ENCODE measurements at places on chromosomes 7 and 10.
A peak's percentile ranks its signal among the peaks of the same experiment; 100 is the strongest.

GRCh38 chr7:52462474-52462873 is 573.0 kb upstream of the POM121L12 start:
- DNase-seq: no peak

- no peak for DNase-seq
Observed at GRCh38 chr7:31761646-31762045, 74.6 kb downstream of the PPP1R17 start.

DNA sequence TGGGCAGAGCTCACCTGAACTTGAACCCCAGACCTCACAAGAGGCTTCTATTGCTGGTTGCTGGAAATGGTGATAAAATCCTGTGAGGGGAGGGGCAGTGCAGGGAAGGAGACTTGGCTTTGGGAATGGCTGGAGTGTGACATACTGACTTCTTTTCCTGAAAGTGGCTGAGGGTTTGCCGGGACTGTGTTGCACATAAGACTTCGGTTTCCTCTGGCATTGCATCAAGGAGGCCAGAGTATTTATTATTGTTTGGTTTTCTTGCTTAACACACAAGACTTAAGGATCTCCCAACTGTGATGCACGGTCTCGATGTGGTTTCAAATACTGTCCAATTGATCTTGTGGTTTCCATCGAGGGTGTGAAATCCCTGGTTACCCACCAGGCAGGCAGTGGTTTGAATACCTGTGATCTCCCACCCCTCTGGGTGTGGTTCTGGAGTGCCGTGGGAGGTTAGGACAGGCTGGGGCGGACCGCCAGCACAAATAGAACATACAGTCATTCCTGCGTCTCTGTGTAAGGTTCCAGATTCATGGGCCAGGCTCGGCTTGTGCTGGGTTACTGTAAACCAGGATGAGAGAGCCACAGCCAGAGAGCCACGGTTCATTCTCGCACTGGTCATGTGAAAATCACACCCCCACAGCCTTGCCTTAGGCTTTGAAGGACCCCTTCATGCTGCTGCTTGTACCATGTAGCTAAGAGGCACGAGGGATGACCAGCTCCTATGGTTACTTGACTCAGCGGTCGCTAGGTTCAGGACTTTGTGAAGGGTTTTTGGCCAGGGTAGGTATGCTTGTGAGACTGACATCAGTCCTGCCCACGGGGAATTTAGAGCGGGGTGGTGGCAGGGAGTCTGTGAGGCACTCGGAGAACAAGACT is 39.2 kb downstream of the WBP1L start:
- peak; percentile 54 for DNase-seq

GRCh38 chr10:53619671-53620070 is 847.1 kb upstream of the MBL2 start:
- no peak for DNase-seq

DNA sequence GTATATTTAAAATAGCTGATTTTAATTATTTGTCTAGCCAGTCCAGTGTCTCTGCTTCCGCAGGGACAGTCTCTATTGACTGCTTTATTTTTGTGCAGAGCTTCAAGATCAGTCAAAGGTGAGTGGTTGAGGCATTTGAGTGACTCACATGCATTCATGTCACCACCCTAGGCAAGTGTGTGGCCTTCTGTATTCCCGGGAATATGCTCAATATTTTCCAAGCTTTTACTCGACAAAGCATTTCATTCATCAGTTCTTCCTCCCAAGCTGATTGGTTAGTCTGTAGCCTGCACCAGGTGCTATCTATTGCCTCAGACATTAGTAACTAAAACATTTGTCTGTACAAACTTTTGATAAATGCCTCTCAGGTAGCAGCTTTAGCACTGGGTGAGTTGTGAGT is 471.5 kb upstream of the NRG3 start:
- no peak for DNase-seq

- DNase-seq: no peak
Observed at GRCh38 chr7:11168650-11169170, 195.0 kb downstream of the PHF14 start.

GRCh38 chr7:30022991-30023390 is 3.5 kb downstream of the FKBP14 start:
- no peak for DNase-seq

- DNase-seq: peak; percentile 77
Observed at GRCh38 chr10:112243713-112244112, 39.5 kb upstream of the TECTB start.

GRCh38 chr10:50556237-50557120 is 67.3 kb downstream of the SGMS1 start:
- DNase-seq: no peak

- DNase-seq: peak; percentile 89
Observed at GRCh38 chr10:17460756-17461155, 6.4 kb upstream of the ST8SIA6 start.
